ENCODE measurements at places on chromosomes 3 and 15.

DNA sequence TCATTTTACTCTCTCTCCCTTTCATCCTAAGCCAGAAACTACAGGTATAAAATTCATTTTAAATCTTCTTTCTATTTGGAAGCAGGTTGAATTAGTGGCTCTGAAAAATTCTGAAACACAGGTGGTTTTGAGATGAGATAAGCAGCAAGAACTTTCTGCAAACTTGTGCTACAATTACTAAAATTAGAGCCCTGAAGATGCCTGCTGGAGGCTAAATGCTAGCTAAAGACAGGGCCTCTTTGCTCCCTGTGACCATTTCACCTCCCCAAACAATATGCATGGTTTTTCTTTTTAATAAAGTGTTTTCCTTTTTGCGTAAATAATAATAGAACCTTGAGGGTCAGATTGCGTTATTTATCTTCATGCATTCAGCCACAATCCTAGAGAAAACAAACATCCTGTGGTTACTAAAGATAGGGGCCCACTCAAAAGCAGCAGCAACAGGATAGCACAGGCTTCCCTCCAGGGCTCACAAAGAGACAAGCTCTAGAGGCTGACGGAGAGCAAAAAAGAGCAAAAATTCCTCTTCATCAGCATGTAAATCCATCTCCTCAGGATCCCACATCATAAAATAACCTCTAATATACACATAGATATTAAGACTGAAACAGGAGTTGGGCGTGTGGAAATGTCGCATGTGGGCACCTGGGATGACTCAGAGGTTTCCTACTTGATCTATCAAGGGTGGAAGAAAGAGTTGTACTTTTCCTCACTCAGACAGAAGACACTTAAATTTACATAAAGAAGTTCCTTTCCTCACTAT, 26.5 kb upstream of the CP start:
- DNase-seq, result peak; percentile 24

DNA sequence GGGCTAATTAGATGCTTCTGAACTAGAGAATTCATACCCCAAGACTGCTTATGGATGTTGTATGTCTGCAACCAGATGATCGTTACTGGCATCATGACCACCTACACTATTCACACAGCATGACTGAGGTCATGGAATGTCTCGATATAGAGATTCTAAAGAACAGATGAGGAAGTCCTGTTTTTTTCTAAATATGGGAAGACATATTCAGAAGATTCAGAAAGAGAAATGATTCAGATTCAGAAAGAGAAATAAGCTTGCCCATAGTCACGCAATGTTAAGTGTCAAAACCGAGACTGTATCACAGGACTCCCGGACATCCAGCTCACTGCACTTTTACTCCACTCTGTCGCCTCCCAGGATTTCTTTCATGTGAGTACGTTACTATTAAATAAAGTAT, 136.2 kb downstream of the TPRG1 start:
- DNase-seq, result no peak

DNA sequence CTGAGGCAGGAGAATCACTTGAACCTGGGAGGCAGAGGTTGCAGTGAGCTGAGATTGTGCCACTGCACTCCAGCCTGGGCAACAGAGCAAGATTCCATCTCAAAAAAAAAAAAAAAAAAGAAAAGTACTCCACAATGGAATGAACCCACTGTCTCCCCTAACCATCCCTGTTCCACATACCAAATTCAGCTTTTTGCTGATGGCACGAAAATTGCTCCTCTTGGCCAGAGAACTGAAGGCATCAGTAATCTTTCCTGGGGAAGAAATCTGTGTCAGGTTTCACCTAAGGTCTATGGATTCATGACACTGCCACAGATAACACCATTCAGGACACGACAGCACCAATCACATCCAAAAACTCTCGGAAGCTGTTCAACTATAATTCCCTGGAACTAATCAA, 6.9 kb upstream of the PRC1 start:
- DNase-seq, result no peak

DNA sequence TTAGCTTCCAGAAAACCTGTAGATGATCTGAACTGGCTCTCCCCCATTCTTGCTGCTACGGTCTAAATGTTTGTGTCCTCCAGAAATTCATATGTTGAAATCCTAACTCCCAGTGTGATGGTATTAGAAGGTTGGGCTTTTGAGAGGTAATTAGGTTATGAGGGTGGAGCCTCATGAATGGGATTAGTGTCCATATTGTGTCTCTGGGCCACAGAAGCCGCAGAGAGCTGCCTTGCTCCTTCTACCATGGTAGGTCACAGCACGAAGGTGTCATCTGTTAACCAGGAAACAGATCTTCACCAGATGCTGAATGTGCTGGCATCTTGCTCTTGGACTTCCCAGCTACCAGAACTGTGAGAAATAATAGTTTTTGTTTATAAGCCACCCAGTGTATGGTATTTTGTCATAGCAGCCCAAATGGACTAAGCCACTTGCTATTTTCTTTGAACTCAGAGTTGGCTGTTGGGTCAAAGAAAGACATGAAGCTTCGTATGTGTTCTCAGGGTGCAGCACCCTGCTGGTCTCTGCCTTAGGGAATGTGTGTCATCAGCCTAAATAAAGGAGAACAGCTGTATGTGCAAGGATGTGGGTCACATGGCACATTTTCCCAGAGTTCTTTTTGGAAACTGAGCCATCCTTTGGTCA, 317.5 kb upstream of the SLCO3A1 start:
- DNase-seq, result no peak

DNA sequence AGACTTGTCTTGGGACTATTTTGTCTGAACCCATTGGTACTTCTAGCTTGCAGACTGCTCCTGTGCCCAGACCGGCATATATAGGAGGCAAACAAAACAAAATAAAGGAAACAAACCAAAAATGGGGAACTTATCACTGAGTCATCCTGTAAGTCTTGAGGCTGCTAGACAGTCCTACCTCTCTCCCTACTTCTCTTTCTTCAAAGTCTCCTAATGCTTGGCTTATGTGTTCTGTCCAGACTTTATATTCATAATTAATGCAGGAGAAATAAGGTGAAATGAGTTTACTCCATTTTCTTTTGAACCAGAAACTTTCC, 266.2 kb downstream of the ZNF385D start:
- DNase-seq, result peak; percentile 28

- no peak for DNase-seq
These were observed 873 bp downstream of the C3orf70 start for GRCh38 chr3:185151964-185152409.

GRCh38 chr3:137769322-137770065, 5.4 kb downstream of the SOX14 start:
- no peak for DNase-seq

- no peak for DNase-seq
These were observed 84.3 kb downstream of the SHQ1 start for GRCh38 chr3:72763751-72764440.

GRCh38 chr3:124873226-124873625, 13.9 kb downstream of the ITGB5 start:
- no peak for DNase-seq

- DNase-seq, result peak; percentile 31
These were observed 7.8 kb downstream of the UROC1 start for GRCh38 chr3:126509597-126510307.

GRCh38 chr3:189914799-189915198, 205.9 kb downstream of the P3H2 start:
- peak; percentile 35 for DNase-seq

Measured in hematopoietic multipotent progenitor cell treated with erythropoietin and hydrocortisone succinate and interleukin-3 and kit ligand, for 4 days (in vitro differentiated cells).